Stimulated activated CD8-positive, alpha-beta memory T cell treated with anti-CD3 and anti-CD28 coated beads, Interleukin-4, amount 100 ng/mL, for 4 hours (primary cell): ENCODE measurements at places on chromosomes 4 and X.

- DNase-seq, result no peak
These were observed 24.8 kb upstream of the CYBB start for GRCh38 chrX:37755025-37755424.

DNA sequence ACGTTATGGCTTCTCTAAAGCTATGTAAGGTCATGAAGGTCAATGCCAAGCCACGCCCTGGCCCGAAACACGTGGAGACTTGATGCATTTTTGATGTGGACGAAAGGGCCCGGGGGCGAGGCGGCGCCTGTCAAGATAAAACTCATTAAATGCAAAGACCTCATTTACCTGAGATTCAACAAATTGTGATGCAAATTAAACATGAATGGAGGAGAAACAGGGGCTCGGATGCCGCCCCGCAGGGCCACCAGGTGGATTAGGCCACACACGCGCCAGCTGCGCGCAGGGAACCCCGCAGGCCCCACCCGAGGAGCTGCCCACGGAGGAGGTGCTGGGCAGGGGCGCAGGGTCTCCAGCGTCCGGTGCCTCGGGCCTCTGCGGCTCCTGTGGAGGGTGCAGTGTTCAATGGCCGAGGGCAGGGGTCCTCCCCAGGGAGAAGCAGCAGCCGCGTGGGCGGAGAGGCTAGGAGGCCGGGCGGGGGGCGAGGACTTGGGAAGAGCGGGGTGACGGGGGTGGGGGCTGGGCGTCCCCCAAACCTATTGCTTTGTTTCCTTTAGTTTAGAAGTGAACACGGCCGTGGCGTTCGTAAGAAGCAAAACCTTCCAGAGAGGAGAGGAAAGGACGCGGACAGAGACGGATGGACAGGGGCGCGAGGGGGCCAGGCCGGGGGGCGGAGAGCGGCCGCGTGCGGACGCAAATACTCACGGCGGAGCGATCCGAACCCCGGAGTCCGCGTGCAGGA lies 40.4 kb downstream of the CPLX1 start:
- no peak for DNase-seq

DNA sequence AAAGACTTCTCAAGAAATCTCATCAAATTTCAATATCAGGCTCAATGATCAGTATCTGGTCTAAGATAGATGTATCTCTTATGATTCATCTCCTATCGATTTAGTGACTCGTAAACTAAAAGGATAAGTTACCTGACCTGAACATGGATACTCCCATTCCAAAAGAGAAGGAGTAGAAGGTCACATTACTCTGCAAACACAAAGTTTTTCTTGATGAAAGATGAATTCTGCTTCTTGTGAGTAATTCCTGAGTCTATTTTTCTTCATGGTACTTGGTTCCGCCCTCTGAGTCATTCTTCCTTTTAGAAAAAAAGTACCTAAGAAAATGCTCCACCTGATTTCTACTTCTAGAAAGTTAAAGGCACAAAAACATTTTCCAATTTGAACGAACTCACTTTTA lies 223.1 kb upstream of the SLIT2 start:
- no peak for DNase-seq

GRCh38 chr4:57074744-57075143 lies 35.4 kb downstream of the IGFBP7 start:
- no peak for DNase-seq

DNA sequence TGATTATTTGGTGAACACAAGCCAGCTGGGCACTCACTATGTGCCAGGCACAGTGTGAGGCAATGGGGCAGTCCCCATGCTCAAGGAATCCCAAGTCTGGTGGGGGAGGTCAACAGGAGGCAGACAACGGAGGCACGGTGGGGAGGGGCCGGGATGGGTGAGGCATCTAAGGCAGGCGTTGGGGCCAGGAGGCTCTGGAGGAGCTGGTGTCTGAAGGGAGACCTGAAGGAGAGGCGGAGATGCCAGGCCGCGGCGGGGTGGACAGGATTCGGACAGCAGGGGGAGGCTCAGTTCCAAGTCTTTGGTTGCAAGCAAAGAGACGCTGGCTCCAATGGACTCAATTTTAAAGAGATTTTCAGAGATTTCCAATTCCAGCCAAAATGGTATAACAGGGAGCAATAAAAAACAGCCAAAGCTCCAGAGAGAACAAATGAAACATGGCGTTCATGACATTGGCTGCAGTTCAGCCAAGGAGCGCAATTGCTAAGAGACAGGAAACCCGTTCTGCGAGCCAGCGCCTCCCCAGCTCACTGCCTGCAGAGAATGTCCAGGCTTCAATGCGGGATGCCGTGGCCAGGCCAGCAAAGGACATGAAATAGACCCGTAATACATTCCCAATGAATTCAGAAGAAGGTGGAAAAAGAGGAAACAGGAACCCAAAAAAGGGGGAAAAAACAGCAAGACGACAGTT lies 105.2 kb upstream of the LRPAP1 start:
- no peak for DNase-seq

- DNase-seq, result no peak
These were observed 57.0 kb upstream of the PGM2 start for GRCh38 chr4:37769391-37769989.

GRCh38 chr4:54898656-54899340 lies 226.6 kb downstream of the KDR start:
- DNase-seq, result no peak

DNA sequence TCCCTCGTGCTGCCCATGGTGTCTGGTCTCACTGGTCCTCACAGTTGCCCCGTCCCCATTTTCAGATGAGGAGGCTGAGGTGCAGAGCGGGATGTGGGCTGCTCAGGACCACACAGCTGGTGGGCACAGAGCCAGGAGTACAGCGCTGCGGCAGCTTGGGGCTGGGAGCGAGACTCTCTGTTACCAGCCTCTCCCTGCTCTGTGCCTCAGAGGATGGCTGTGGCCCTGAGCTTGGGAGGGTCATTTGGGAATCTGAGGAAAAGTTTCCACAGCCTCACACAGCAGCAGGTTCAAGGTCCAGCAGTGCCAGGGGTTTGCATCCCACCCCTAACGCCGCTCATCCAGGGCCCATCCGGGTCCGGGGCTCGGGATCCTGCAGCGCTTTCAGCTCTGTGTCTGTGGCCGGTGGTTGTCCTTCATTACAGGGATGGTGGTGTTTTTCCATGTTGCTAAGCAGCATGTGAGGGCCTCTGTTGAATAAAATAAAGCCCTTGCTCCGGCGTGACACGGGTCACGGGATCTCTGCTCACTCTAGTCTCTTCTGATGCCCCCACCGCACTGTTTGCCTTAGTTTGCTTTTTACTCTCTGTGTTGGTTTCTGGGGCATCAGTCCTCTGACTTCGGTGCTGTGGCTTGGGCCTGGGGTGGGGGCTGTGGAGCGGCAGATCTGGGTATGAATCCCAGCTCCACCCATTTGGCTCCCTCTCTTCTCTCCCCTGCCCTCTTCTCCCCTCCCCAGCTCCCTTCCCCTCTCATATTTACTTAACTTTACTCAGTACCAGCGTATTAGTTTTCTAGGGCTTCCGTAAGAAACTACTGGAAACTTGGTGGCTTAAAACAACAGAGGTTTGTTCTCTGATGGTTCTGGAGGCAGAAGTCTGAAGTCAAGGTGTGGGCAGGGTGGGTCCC lies 6.5 kb downstream of the WFS1 start:
- no peak for DNase-seq

- no peak for DNase-seq
These were observed 117.3 kb downstream of the DRD5 start for GRCh38 chr4:9898596-9899305.

DNA sequence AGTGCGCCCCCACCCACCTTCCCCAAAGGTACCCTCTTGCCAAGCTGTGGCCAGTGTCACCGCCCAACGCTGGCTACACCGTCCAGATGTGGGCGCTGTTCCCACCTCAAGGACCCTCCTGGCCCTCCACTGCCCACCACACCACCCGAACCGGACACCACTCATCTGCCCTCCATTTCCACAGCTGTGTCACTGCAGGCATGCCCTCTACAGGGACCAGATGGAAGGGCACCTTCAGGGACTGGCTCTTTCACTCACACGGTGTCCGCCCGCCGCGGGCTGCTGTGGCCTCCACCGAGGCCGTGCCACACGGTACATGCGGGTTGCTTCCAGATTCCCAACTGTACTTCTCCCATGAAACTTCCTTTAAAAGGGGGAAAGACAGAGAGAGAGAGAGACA lies 87.7 kb downstream of the FAM53A start:
- DNase-seq, result no peak

DNA sequence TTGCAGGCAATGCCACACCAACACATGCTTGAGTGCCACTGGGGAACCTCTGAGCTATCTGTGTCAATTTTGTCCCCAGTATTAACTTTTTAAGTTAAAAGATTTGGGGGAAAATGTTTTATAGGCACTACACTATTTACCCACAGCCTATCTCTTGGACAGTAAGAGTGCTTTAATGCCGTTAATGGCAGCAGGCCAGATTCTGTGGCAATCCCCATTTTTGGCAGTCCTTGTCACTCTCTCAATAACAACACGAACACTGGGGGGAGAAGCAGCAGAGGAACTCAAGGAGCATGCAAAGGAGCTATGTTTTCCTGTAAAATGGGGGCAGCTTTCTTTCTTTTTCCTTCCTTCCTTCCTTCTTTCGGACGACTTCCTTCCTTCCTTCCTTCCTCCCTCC lies 168.6 kb downstream of the NSUN7 start:
- no peak for DNase-seq

DNA sequence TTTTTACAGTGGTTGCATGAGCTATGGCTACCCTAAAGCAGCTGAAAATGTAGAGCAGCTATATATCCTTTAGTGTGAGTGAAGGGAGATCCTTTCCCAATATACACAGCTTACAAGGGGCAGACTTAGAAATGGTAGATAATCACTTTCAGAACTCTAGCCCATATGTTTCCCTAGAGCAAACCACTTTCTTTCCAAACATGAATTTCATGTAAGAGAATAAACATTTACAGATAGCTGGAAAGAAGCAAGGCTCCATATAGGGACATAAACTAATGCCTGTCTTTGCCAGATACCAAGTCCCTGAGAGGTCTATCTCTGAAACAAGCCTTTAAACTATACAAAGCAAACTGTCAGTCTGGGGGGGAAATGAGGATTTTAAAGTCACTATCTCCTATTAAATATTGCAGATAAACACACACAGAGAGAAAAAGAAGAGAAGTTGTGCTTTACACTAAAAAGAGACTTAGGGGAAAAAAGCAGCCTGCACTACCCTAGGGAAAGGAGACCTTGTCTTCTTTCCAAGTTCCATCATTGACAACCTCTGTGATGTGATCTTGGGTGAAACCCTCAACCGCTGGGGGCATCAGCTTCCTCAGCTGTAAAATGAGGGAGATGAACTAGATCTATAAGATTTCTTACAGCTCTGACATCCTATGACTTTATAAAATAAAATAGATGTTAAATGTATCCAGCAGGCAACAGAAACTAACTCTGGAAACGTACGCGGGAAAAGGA lies 73.6 kb downstream of the TMEM156 start:
- no peak for DNase-seq

DNA sequence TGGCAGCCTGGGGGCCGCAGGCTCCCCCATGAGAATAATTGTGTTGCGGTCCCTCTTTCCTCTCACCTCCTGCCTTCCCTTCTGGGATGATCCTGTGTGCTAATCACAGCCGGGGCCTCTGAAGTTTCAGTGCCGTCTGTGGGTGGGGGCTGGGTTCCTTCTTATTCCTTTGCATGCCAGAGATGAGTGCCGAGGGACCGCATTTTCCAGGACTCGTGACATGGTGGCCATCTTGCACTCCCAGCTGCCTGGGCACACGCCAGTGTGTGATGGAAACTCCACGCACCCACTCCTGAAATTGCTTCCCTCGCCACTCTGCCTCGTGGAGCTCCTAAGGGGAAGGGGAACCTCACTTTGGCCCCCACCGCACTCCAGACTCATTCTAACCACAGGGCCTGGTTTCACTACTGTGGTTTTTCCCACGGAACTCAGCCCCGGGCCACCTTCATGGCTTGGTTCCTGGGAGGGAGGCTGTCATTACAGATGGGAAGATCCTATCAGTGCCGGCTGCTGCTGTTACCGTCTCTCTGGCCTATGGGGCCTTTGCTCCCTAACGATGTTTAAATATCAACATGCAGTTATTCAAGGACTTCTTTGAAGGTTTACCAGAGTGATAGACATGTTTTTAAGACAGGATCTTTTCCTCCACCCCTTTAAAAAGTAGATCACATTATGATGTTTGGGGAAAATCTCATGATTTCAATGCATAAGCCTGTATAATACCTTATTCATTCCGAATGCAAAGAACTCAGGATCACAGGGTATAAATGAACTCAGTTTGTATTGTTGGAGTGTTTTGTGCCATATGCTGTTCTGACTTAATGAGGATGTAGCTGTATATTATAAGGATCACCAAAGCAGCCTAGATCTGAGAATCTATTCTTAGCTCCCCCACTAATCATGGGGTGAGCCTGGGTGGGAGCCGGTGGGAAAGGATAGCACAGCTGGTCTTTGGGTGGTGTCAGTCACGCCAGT lies 89.6 kb downstream of the SORCS2 start:
- DNase-seq, result no peak

DNA sequence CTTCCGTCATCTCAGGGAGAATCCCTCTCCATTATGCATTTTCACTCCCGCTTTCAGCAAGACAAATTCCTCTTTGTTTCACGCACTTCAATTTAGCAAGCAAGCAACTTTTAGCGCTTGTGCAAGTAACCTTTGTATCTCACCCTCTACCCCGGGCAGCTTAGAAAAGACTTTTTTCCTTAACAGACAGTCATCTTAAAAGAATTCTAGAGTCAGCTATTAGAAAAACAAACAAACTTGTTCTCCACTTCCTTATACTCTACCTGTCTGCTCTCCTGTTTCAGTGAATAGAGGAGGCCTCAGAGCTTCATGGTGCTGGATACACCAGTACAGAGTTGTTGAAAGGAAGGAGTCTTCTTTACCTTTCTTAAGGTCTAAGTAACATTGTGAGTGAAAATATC lies 12.1 kb downstream of the TIGD2 start:
- no peak for DNase-seq

DNA sequence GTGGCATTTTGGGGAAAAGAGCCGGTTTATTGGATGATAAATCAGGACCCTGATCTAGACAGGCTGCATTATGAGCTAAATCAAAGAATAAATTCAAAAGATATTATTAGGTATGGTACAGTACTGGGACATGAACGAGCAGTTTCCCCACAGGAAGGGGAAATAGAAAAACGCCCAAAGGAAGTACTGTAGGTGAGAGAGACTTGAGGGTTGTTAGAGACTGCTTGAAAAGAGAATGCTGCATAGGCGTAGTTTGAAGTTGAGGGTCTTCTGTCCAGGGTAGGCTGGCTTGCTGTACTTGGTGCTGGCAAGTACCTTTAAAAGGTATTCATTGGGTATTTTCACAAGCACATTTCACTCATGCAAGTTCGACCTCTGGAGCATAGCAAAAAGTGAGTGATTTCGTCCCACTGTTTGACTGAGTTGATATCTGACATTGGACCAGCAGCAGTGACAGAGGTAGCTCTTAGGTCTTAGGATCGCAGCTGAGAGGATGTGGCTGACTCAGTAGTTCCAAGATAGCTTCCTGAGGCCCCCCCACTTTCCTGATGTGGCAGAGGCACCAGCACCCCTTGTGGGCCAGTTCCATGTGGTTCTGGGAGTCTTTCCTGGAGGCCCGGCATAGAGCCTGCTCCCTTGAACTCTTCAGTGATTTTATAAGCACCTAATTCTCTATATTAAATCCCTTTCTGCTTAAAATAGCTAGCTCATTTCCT lies 64.3 kb downstream of the TMEM131L start:
- no peak for DNase-seq

GRCh38 chr4:146143888-146144287 lies 31.6 kb upstream of the LSM6 start:
- DNase-seq, result no peak
